Activated naive CD4-positive, alpha-beta T cell (primary cell): ENCODE measurements at places on chromosomes 12 and 14.

GRCh38 chr12:66066929-66067523 lies 63.5 kb downstream of the LLPH start:
- no peak for DNase-seq

DNA sequence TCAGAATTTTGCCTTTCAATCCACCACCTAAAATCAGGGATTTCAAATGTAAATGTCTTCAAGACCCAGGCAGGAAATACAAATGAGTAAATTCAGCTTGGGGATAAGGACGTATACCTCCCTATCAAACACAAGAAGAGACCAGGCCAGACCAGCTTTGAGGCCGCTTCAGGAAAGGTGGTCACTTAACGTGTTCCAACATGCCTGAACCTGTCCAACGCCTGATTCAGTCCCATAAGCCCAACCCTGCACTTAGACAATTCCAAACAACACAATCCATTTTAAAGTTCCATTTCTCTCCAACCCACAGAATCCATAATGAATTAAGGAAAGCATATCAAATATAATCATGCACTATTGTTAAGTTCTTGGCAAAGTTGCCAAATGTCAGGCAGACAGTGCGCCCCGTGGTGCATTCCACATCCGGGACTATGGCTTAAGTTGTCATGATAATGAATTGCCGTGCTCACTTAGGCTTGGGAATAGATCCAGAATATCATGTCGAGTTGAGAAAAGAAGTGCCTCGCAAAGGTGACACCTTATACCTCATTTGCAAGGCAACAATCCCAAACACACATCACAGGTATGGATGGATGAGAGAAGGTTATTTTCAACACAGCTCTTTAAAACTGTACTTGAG lies 35.5 kb downstream of the CCDC60 start:
- DNase-seq = no peak

- DNase-seq = no peak
Observed at GRCh38 chr12:112939761-112940381, 1.6 kb downstream of the OAS3 start.

DNA sequence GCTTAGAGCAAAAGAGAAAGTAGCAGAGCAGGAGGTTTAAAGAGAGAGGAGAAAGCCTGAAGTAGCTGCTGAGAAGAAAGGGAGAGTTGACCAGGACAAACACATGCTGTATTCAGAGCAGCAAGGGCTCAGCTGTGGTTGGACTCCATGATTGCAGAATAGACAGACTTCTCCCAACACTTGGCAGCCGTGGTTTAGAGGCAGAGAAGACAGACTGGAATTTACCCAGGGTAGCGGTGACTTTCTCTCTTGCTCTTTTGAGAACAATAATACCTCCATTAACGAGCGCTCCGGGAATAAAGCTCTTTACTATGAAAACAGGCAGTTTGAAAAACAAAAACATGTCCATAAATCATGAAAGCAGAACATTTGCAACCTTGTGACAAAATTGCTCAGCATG lies 21.4 kb upstream of the IGF1 start:
- no peak for DNase-seq

- DNase-seq = no peak
Observed at GRCh38 chr14:90778571-90779255, 37.5 kb downstream of the TTC7B start.

DNA sequence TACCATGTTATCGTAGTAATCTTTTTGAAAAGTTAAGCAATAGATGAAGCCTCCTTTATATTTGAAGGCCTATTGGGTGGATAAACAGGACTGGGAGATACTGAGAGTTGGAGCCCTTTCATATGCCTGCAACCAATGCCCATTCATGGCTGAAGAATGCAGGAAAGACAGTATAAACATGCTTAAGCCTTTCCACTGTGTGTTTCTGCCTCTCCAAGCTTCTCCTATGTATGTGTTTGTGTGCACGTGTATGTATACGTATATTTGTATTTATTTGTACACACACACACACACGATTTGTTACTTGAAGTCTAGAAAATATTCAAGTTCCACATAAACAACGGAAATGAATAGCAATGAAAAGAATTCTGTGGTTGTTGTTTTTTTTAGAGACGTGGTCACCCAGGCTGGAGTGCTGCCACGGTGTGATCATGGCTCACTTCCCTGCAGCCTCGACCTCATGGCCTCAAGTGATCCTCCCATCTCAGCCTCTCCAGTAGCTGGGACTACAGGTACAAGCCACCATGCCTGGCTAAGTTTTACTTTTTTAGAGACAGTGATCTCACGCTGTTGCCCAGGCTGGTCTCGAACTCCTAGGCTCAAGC lies 1453.5 kb downstream of the AACS start:
- no peak for DNase-seq

DNA sequence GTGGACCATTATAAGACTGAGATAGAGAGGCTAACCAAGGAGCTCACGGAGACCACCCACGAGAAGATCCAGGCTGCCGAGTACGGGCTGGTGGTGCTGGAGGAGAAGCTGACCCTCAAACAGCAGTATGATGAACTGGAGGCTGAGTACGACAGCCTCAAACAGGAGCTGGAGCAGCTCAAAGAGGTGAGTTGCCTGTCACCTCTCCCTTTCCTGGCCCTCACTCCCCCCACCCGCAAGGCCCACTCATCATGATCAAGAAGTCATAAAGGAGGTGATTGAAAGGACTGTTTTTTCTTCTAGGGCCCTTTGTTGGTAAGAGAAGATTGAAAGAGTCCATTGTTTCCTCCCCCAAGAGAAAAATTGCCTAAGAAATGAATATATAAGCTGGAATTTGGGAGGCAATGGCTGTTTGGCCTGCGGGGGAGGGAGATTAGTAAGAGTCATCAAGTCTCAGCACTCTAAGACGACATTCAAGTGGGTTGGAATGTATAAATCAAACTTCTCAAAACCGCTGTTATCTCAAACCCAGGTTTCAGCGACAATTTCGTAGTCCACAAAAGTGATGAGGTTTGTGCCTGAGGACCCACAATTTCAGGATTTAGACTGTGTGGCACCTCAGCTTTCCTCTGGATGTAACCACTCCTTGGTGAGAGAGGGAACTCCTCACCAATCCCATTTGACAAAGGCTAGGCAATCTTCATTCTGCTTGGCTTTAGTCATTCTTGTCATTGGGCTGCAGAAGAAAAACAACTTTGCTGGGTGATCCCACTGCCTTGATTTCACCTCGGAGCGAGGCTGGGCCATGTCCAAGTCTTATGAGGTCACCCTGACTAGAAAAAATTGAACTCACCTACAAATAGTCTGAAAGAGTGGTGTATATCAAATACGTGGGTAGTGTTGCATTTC lies 966 bp downstream of the BICD1 start:
- peak; percentile 15 for DNase-seq

DNA sequence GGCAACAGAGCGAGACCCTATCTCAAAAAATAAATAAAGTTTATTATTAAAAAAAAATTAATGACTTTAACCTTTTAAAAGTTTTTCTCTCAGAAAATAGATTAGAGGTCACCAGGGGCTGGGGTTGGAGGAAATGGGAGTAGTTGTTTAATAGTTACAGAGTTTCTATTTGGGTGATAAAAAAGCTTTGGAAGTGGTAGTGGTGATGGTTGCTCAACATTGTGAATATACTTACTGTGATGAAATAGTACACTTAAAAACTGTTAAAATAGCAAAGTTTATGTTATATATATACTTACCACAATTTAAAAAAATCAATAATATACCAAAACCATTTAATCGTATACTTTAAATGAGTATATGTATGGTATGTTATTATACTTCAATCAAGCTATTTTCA lies 59.6 kb downstream of the ARL6IP4 start:
- DNase-seq = no peak

- DNase-seq = no peak
Observed at GRCh38 chr12:131773582-131774221, 54.5 kb upstream of the MMP17 start.

GRCh38 chr12:65155784-65156183 lies 13.6 kb upstream of the LEMD3 start:
- DNase-seq = no peak

- no peak for DNase-seq
Observed at GRCh38 chr14:80356413-80356812, 145.1 kb upstream of the DIO2 start.

- no peak for DNase-seq
Observed at GRCh38 chr14:79543348-79543747, 668.0 kb downstream of the DIO2 start.

- no peak for DNase-seq
Observed at GRCh38 chr12:69999561-69999960, 174.5 kb downstream of the MYRFL start.

DNA sequence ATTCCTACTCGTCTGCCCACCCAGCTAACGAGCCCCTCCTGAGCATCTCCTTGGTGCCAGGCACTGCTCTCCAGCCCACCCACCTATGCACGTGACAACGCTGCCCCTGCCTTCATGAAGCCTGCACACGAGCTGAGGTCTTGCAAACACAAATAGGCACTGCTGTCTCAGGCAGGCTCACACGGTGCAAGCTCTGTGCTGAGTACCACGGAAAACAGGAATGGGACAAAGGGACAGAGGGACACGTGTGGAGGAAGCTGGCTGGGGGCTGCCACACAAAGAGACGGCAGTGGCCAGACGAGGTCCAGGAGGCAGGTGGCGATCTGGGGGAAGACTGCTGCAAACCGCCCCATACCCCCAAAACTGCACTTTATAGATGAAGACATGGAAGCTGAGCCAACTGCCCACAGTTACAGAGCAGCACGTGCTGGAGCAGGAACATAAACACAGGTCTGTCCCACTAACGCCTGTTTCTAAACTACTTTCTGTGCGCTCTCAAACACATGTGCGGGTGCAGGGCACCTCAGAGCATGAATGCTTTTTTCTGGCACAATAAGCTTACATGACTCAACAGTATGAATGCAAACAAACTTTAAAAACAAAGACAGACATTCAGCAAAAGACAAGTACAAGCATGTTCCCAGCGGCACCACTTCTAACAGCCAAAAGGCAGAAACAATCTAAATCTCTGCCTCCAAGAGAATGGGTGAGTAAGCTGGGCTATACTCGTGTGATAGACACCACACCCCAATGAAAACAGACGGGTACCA lies 64.5 kb downstream of the AMN start:
- no peak for DNase-seq

DNA sequence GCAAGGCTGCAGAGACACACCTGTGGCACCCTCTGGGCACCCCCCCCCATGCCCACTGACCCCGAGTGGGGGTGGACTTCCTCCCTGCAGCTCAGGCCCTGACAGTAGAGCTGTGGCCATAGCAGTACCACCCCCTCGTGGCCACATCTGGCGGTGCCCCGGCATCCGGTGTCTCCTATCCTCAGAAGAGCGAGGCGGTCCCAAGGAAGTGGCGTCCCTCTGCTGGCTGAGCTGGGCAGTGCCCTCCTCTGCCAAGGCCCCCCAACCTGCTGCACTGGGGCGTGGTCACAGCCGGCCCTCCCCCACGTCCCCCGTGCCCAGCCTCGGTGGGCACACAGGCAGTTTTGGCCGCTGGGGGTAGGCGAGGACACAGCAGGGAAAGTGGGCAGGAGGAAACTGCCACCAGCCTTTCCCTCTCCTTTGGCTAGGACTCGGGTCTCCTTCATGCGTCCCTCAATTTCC lies 6.0 kb upstream of the SLC6A12 start:
- peak; percentile 12 for DNase-seq

GRCh38 chr12:132489078-132489601 lies 811 bp upstream of the FBRSL1 start:
- DNase-seq = peak; percentile 28

DNA sequence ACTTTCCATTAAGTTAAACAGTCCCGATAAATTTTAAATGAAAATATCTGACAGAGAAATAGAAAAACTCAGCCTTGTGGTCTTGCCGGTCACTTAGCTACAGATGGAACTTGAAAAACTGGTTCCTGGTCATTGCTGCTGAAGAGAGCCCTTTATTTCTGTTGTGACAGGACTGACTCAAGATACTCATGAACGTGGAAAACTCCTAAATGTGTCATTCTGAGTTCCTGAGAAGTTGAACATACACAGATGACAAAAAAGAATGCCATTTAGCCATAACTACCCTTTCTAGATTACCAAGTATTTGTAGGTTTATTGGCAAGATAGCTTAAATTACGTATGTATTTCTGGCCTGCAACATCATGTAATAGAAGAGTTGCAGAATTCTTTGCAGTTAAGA lies 134.2 kb downstream of the HMGA2 start:
- DNase-seq = no peak

GRCh38 chr12:43812926-43813325 lies 6.8 kb upstream of the TWF1 start:
- no peak for DNase-seq

DNA sequence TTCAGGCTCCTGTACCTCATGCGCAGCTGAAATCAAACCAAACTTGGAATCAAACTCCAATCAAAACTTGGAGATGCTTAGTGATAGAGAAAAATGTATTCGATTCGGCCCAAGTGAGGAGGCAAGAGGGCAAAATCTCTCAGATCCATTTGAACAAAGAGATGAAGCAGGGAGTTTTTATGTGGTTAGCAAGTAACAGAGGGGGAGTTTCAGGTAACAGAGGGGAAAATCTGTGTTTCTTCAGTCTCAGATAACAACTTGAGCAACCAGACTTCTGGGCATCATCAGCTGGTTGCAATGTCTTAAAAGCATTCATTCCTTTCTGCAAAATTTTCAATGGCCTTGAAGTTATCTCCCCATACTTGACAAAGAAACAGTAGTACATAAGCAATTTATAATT lies 245.1 kb upstream of the AVPR1A start:
- no peak for DNase-seq

GRCh38 chr12:49776413-49776812 lies 35.1 kb downstream of the TMBIM6 start:
- DNase-seq = no peak

GRCh38 chr14:35669782-35670181 lies 135.8 kb downstream of the INSM2 start:
- DNase-seq = no peak

DNA sequence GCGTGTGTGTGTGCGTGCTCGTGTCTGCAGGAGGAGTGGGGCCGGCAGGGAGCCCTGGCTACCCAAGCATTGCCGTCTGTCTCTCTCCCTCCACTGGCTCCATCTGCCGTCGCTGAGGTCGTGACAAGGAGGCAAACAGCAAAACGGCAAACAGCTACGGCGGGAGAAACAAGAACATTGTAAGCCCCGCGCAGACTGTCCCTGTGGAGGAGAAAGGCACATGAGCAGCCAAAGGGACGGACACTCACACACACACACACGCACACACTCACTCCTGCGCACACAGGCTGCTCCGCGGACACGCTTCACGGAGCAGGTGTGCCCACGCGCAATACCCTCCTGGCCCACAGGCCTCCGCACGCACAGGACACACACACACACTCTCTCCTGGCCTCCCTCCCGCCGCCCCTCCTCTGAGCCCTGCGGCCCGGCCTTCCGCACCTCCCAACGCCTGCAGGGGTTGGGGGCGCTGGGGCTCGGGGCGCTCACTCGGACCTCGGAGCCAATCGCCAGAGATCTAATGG lies 905 bp downstream of the CISTR start:
- DNase-seq = no peak

DNA sequence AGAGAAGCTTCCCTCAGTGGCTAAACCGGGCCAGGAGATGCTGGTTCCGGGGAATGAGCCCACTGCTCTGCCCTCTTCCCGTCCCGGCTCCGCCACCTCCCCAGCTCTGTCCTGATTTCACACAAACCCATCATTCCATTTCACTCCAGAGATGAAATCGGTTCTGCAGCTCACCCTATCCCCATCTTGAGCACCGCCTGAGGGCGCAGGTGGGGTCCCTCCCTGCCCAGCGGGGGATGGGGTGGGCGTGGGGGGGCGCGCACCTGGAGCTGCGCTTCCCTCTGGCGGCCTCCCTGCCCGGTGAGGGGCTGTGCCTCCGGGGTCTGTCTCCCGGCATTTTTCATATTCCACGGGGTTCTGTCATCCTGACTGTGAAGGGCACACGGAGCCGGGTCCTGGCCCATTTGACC lies 44.7 kb downstream of the NOC4L start:
- peak; percentile 17 for DNase-seq

- DNase-seq = no peak
Observed at GRCh38 chr12:108379823-108380222, 40.7 kb upstream of the CMKLR1 start.

GRCh38 chr14:64338616-64339316 lies 44.6 kb upstream of the ESR2 start:
- DNase-seq = peak; percentile 69
